ENCODE measurements at places on chromosomes 11 and 22. TPM values are rescaled to one million over a fixed set of nuclear protein-coding genes. Genes with fewer than 3 reads are reported as not detected.

GRCh38 chr11:36257351-36257750 is 31.9 kb downstream of the COMMD9 start:
- H3K36me3 ChIP-seq: no peaks in the 10 kb centered on the region
- no peak for DNase-seq
- H3K4me1 ChIP-seq: peaks cover 25% of the 10 kb centered on the region
- no peak overlapping the region for H3K27ac ChIP-seq
- no peak overlapping the region for H3K4me3 ChIP-seq
- H3K27me3 ChIP-seq: no peaks in the 10 kb centered on the region

GRCh38 chr11:86396396-86396795 is 21.7 kb downstream of the CCDC81 start:
- no peaks in the 10 kb centered on the region for H3K36me3 ChIP-seq
- H3K27ac ChIP-seq: no peak overlapping the region
- no peaks in the 10 kb centered on the region for H3K27me3 ChIP-seq
- no peak for DNase-seq
- H3K4me3 ChIP-seq: no peak overlapping the region

GRCh38 chr11:11836676-11837231 is 5.0 kb upstream of the USP47 start:
- no peak overlapping the region for H3K27ac ChIP-seq
- H3K4me1 ChIP-seq: peaks cover 10% of the 10 kb centered on the region
- H3K27me3 ChIP-seq: no peaks in the 10 kb centered on the region
- no peak for DNase-seq
- H3K36me3 ChIP-seq: no peaks in the 10 kb centered on the region
- no peak overlapping the region for H3K4me3 ChIP-seq

- H3K27me3 ChIP-seq: no peaks in the 10 kb centered on the region
- no peaks in the 10 kb centered on the region for H3K36me3 ChIP-seq
- H3K4me3 ChIP-seq: no peak overlapping the region
- peak; percentile 43 for DNase-seq
- H3K4me1 ChIP-seq: no peaks in the 10 kb centered on the region
- no peak overlapping the region for H3K27ac ChIP-seq
These were observed 13.1 kb downstream of the WNT11 start for GRCh38 chr11:76193219-76193618.

DNA sequence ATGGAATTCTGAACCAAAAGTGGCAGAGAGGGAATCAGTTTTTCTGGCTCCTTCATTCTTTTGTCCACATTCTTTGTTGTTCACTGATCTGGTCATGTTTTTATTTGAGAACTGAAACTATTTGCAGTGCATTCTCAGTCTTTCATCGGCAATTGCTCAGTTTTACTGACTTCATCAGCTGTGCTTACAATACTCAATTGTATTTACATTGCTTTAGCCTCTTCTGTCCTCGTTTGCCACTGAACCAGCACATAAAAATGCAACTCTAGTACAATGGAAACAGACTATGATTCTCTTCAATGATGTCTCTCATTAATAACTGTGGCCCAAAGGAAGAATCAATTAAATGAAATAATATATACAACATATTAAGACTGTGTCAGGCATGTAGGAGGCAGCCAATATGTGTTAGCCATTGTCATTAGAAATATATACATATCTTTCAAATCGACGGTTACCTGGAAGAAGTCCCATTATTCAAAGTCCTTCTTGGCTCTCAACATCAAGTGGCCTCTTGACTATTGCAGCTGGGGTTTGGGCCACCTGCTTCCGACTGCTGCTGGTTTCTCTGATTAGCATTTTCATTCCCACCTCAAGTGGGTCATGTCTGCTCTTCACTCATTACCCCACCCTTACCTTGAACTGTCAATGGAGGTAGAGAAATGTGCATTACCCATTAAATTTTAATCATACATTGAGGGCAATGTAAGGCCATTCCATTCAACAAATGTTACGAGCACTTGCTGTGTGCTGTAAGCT is 600.1 kb downstream of the INSC start:
- no peak for DNase-seq
- H3K27me3 ChIP-seq: no peaks in the 10 kb centered on the region
- no peak overlapping the region for H3K4me3 ChIP-seq
- peaks cover 44% of the 10 kb centered on the region for H3K4me1 ChIP-seq

DNA sequence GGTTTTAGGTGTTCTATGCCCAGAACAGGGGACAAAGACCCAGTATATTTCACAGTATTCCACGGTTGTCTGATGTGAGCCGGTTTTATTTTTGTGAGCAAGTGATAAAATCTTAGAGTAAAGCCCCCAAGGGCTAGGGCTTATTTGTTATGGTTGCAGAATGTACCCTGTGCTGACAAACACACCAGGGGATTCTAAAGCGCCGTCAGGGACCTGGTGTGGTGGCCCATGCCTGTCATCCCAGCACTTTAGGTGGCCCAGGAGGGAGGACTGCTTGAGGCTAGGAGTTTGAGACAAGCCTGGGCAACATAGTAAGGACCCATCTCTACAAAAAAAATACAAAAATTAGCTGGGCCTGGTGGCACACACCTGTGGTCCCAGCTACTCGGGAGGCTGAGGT is 22.8 kb downstream of the MRPL21 start:
- H3K27me3 ChIP-seq: no peaks in the 10 kb centered on the region
- no peak for DNase-seq
- peaks cover 4% of the 10 kb centered on the region for H3K4me1 ChIP-seq
- H3K27ac ChIP-seq: no peak overlapping the region

DNA sequence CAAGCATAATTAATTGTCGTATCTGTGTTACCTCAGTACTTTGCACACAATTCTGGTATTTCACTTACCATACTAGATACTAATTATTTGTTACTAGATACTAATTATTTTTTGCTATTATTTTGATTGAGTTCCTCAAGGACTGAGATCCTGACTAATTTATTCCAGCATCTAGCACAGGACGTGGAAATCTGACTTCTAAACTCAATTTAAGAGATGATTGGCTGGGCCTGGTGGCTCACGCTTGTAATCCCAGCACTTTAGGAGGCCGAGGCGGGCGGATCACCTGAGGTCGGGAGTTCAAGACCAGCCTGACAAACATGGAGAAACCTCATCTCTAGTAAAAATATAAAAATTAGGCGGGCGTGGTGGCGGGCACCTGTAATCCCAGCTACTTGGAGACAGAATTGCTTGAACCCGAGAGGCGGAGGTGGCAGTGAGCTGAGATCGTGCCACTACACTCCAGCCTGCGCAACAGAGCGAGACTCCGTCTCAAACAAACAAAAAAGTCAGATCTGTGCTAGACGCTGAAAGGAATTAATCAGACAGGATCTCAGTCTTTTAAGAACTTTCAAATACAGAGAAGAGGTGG is 527 bp upstream of the MRPL48 start:
- peaks cover 6% of the 10 kb centered on the region for H3K4me1 ChIP-seq
- peak overlapping the region; percentile 90 for H3K27ac ChIP-seq
- H3K36me3 ChIP-seq: no peaks in the 10 kb centered on the region
- no peak for DNase-seq
- peak overlapping the region; percentile 73 for H3K4me3 ChIP-seq
- H3K27me3 ChIP-seq: no peaks in the 10 kb centered on the region

- peak; percentile 19 for DNase-seq
- H3K4me3 ChIP-seq: no peak overlapping the region
- peaks cover 8% of the 10 kb centered on the region for H3K4me1 ChIP-seq
- H3K36me3 ChIP-seq: no peaks in the 10 kb centered on the region
- no peak overlapping the region for H3K27ac ChIP-seq
These were observed 119.0 kb downstream of the SLC17A6 start for GRCh38 chr11:22456993-22457762.

GRCh38 chr11:71118671-71119250 is 133.6 kb downstream of the SHANK2 start:
- no peak overlapping the region for H3K4me3 ChIP-seq
- DNase-seq: no peak
- H3K27me3 ChIP-seq: no peaks in the 10 kb centered on the region

Gene CEND1
- 0.94 TPM for total RNA-seq

- H3K4me3 ChIP-seq: no peak overlapping the region
- H3K36me3 ChIP-seq: no peaks in the 10 kb centered on the region
- H3K4me1 ChIP-seq: peaks cover 43% of the 10 kb centered on the region
- H3K27me3 ChIP-seq: no peaks in the 10 kb centered on the region
These were observed 12.0 kb downstream of the CSTPP1 start for GRCh38 chr11:46948378-46949131.

- H3K4me3 ChIP-seq: no peak overlapping the region
- DNase-seq: no peak
- no peaks in the 10 kb centered on the region for H3K27me3 ChIP-seq
- H3K27ac ChIP-seq: no peak overlapping the region
- no peaks in the 10 kb centered on the region for H3K36me3 ChIP-seq
These were observed 53.4 kb upstream of the CCND1 start for GRCh38 chr11:69587454-69588090.

GRCh38 chr22:49687333-49687732 is 140.3 kb downstream of the BRD1 start:
- no peaks in the 10 kb centered on the region for H3K36me3 ChIP-seq
- no peaks in the 10 kb centered on the region for H3K4me1 ChIP-seq
- no peak for DNase-seq
- H3K27me3 ChIP-seq: no peaks in the 10 kb centered on the region
- no peak overlapping the region for H3K27ac ChIP-seq

- no peaks in the 10 kb centered on the region for H3K36me3 ChIP-seq
- no peaks in the 10 kb centered on the region for H3K27me3 ChIP-seq
- no peak for DNase-seq
- no peak overlapping the region for H3K27ac ChIP-seq
- H3K4me3 ChIP-seq: no peak overlapping the region
These were observed 87.6 kb upstream of the OR9Q1 start for GRCh38 chr11:57936050-57936418.

Gene TSSK2
- not detected for total RNA-seq

GRCh38 chr22:43643387-43643786 is 168.7 kb downstream of the EFCAB6 start:
- H3K4me1 ChIP-seq: no peaks in the 10 kb centered on the region
- no peak overlapping the region for H3K4me3 ChIP-seq
- no peaks in the 10 kb centered on the region for H3K27me3 ChIP-seq
- no peak for DNase-seq
- H3K36me3 ChIP-seq: no peaks in the 10 kb centered on the region
- no peak overlapping the region for H3K27ac ChIP-seq

DNA sequence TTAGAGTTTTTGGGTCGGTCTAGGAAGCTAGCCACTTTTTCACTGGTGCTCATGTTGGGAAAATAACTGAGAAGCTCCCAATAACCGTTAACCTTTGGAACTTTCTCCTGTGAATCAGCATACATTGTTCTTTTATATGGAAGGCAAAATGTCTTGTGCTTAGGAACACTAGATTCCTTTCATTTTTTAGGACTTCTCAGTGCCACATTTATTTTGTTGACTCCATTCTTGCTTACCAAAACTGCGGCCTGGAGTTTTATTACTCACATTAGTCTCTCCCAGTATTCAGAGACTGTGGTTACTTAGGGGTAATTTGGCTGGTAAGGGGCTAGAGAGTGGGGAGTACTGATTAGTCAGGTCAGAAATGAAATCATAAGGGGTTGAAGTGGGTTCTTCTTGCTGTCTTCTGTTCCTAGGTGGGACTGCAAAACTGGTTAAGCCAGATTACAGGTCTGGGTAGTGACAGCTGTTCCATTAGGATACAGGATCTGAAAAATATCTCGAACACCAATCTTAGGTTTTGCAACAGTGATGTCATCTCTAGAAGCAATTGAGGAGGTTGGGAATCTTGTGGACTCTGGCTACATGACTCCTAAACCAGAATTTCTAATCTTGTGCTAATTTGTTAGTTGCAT is 631.4 kb upstream of the LUZP2 start:
- H3K36me3 ChIP-seq: no peaks in the 10 kb centered on the region
- no peaks in the 10 kb centered on the region for H3K27me3 ChIP-seq
- peaks cover 8% of the 10 kb centered on the region for H3K4me1 ChIP-seq
- H3K4me3 ChIP-seq: no peak overlapping the region

- H3K27me3 ChIP-seq: no peaks in the 10 kb centered on the region
- H3K27ac ChIP-seq: no peak overlapping the region
- no peak for DNase-seq
- H3K36me3 ChIP-seq: no peaks in the 10 kb centered on the region
These were observed 46.3 kb upstream of the ANO3 start for GRCh38 chr11:26285608-26286007.

DNA sequence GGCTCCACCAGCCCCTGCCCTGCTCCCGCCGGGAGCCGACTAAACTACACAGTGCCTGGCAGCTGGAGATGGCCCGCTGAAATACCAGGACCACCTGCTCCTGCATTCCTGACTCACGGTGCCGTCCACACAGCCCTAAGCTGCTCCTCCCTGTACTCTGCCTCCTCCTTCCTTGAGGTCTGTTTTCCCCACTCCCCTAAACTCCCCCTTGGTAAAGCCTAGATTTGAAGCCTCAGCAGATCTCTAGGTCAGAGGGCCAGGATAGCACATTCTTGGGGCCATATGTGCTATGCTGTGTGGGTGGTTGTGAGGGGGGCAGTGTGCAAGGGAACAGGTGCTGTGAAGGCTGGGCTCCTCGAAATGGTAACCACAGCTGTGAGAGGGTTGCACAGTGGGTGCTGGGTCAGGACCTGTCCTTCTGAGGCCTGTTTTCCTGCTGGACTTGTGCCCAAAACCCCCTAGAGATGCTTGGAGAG is 9.7 kb downstream of the LRFN4 start:
- H3K4me3 ChIP-seq: no peak overlapping the region
- H3K36me3 ChIP-seq: no peaks in the 10 kb centered on the region
- H3K27me3 ChIP-seq: no peaks in the 10 kb centered on the region
- no peak for DNase-seq

GRCh38 chr11:116701876-116702275 is 70.9 kb downstream of the BUD13 start:
- no peak overlapping the region for H3K4me3 ChIP-seq
- H3K27me3 ChIP-seq: no peaks in the 10 kb centered on the region
- no peaks in the 10 kb centered on the region for H3K36me3 ChIP-seq
- no peak overlapping the region for H3K27ac ChIP-seq

- H3K27ac ChIP-seq: no peak overlapping the region
- DNase-seq: no peak
- peaks cover 15% of the 10 kb centered on the region for H3K4me1 ChIP-seq
- no peaks in the 10 kb centered on the region for H3K36me3 ChIP-seq
- H3K27me3 ChIP-seq: no peaks in the 10 kb centered on the region
- H3K4me3 ChIP-seq: no peak overlapping the region
These were observed 186.7 kb upstream of the SYT13 start for GRCh38 chr11:45472716-45473317.

- no peak for DNase-seq
- no peaks in the 10 kb centered on the region for H3K27me3 ChIP-seq
- no peak overlapping the region for H3K27ac ChIP-seq
- no peak overlapping the region for H3K4me3 ChIP-seq
These were observed 162.5 kb upstream of the ISX start for GRCh38 chr22:34903416-34903815.

- no peaks in the 10 kb centered on the region for H3K4me1 ChIP-seq
- no peaks in the 10 kb centered on the region for H3K27me3 ChIP-seq
- DNase-seq: no peak
- H3K4me3 ChIP-seq: no peak overlapping the region
- H3K27ac ChIP-seq: no peak overlapping the region
These were observed 19.0 kb upstream of the PRODH start for GRCh38 chr22:18954990-18955571.

Gene GVQW3
- 14.8 TPM for total RNA-seq

DNA sequence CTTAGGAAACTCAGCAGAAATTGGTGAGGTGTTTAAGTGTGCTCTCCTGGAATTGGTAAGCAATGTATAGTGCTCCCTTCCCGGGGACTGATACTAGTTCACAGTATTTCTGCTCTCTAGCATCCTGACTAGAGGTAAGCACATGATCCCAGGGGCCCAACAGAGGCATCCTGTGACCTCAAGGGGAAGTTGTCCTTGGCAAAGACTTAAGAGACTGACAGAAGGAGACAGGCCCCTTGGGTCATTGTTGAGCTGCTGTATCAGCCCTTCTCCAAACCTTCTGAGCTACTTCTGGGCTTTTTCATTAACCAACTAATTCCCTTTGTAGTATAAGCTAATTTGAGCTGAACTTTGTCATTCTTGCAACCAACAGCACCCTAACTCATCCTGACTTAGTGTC is 4.3 kb upstream of the TBC1D22A start:
- no peaks in the 10 kb centered on the region for H3K36me3 ChIP-seq
- H3K4me3 ChIP-seq: no peak overlapping the region
- H3K27ac ChIP-seq: no peak overlapping the region
- H3K4me1 ChIP-seq: peaks cover 8% of the 10 kb centered on the region
- H3K27me3 ChIP-seq: no peaks in the 10 kb centered on the region

All from neural progenitor cell (in vitro differentiated cells).